Prostate gland (tissue), 2 donors: ENCODE measurements at places on chromosomes 7 and 10. TPM values are rescaled to one million over a fixed set of nuclear protein-coding genes. Genes with fewer than 3 reads are reported as not detected.

DNA sequence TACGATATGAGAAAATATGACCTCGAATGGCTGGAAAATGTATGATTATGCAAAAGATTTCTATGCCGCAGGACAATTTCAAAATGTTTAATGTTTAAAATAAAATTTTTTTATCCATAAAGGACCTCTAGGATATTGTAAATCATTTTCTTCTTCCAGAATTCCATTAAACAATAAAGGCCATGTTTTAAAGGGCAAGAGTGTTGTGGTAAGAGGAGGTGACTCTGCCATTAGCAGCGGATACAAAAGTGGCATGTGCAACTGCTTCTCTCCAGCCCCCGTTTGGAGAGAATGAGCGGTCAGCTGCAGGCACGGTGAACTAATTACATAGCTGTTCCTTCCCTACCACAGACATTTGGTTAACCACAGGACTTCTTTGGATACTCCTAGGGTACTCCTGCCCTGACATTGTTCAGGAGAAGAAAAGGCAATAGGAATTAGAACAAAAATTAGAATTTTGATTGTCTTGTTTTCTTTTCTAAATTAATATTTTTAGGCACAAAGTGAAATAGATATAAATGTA lies 63.8 kb downstream of the HBP1 start:
- no peak overlapping the region for H3K27ac ChIP-seq
- H3K4me3 ChIP-seq = no peak overlapping the region
- H3K27me3 ChIP-seq = no peaks in the 10 kb centered on the region
- no peaks in the 10 kb centered on the region for H3K36me3 ChIP-seq

DNA sequence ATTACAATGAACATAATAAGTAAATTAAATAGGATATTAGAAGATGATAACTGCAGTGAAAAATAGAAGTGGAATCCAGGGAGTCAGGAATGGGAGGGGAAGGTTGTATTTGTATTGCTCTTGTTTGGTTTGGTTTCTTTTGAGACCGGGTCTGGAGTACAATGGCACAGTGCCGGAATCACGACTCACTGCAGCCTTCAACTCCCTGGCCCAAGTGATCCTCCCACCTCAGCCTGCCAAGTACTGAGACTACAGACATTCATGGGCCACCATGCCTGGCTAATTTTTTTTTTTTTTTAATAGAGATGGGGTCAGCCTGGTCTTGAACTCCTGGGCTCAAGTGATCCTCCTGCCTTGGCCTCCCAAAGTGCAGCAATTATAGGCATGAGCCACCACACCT lies 59.9 kb upstream of the LRRC4 start:
- no peaks in the 10 kb centered on the region for H3K27me3 ChIP-seq
- DNase-seq = no peak
- no peak overlapping the region for H3K27ac ChIP-seq
- H3K36me3 ChIP-seq = peaks cover 3% of the 10 kb centered on the region

- no peaks in the 10 kb centered on the region for H3K27me3 ChIP-seq
- H3K36me3 ChIP-seq = no peaks in the 10 kb centered on the region
- no peak overlapping the region for H3K4me3 ChIP-seq
- DNase-seq = no peak
Measured at GRCh38 chr10:95499482-95499989, 61.6 kb downstream of the SORBS1 start.

DOCK4 gene
- total RNA-seq = 21.8 TPM
